Melanocyte of skin (primary cell): ENCODE measurements at places on chromosomes 2 and 18. TPM values are rescaled to one million over a fixed set of nuclear protein-coding genes. Genes with fewer than 3 reads are reported as not detected.

Gene KIF5C
- total RNA-seq, result 0.62 and 1.00 TPM in 2 replicates

Gene GAD1
- total RNA-seq, result 0.46 and 0.67 TPM in 2 replicates

Gene CAMKMT
- total RNA-seq, result 11.4 and 14.5 TPM in 2 replicates

Gene TMEFF2
- total RNA-seq, result not detected in 2 replicates

Gene ERMN
- total RNA-seq, result not detected in 2 replicates

Gene ANO7
- 0.34 and 1.1 TPM in 2 replicates for total RNA-seq

Gene CTIF
- total RNA-seq, result 5.5 and 14.2 TPM in 2 replicates
